Stimulated activated CD4-positive, alpha-beta T cell treated with anti-CD3 and anti-CD28 coated beads, Interleukin-1b, Interleukin-23, amount 100 ng/mL, for 1 hour (primary cell): ENCODE measurements at places on chromosomes 5 and 9.

- no peak for DNase-seq
Measured at GRCh38 chr5:9712506-9712905, 82.4 kb upstream of the TAS2R1 start.

- DNase-seq: no peak
Measured at GRCh38 chr5:4911646-4912403, 228.3 kb upstream of the ADAMTS16 start.

DNA sequence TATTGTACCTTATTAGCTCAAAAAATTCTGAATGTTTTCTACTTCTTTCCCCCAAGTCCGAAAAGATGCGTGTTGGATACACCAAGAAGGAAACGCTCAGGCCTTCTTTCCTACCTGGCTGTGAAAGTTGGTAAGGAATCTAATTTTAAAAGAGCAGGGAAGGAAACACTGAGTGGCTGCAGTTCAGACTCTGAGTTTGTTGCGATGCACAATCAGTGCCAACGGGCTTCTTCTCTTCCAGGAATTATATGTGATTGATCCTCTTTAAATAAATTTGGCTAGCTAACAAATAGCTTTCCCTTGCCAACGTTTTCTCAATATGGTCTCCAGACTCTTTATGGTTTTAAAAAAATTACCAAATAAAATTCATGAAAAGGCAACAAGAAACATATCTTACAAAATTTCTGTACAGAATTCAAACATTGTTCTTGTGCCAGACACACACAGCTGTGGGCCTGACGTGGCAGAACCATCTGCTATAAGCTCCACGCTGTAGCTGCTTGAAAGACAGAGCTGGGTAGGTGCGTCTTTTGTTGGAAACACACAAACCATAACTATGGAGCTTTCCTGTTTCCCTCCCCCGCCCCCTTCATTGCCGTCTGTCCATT, 493.1 kb downstream of the ZNF608 start:
- no peak for DNase-seq

DNA sequence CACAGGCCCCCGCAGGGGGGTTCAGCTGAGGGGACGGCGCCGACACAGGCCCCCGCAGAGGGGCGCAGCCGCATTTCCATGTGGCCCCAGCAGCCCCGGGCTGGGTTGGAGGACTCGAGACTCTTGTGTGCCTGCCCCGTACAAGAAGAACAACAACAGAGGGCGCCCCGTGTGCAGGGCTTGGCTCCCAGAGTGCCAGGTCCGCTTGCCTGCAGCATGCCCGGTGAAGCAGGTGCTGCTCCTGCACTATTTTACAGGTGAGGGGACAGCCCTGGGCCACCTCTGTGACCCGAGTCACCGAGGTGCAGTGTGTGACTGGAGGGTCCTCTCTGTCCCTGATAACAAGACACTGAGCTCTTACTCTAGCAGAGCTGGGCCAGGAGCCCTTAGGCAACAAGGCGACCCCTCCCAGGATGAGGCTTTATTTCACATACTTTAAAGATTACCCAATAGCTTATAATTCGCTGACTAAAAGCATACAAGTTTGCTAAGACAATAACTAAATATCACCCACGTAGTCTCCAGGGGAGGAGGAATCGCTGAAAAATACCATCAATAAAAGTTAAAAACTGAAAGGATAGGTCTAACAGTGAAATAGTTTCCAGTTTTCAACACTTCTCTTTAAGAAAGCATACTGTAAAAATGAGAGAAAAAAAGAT, 41.7 kb upstream of the SLC9A3 start:
- DNase-seq: no peak

GRCh38 chr9:89021154-89021803, 30.0 kb downstream of the S1PR3 start:
- DNase-seq: no peak

GRCh38 chr5:60540856-60541805, 158.8 kb downstream of the DEPDC1B start:
- DNase-seq: no peak

- DNase-seq: no peak
Measured at GRCh38 chr5:9396285-9396770, 149.5 kb downstream of the SEMA5A start.

GRCh38 chr5:141369994-141370848, at the start of gene PCDHGB3:
TSS of gene PCDHGB3 (plus strand) at chr5:141370242. CDS start at chr5:141370395, 153 bp downstream.
- DNase-seq: no peak

DNA sequence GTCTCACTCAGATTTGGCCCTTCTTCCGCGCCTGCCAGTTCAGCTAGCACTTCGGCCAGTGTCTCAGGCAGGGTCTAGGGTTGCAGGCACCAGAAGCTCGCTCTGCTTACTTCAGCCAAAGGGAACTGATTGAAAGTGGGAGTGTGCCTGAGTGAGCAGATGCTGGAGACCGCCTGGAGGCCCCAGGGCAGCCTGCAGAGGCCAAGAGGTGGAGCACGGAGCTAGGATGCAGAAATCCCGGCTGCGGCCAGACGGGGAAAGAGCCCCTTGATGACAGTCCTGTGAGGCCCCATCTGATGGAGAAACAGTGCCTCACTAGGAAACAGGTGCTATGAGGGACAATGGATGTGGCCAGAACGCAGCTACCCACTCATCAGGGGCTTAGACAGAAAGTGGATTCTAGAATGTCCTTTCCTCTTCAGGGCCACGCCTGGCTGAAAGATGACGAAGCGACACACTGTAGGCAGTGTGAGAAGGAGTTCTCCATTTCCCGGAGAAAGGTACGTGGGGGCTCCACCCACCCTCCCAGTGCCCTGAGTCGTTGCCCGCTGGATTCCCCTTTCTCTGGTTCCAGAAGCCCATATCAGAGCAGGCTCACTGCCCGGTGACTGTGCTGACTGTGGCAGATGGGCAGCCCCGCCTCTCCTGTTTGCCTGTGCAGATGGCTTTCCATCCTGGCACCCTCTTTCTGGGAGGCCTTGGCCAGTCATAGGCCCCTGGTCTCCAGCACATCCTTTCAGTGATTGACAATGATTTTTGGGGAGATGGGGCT, 16.1 kb downstream of the HNRNPH1 start:
- DNase-seq: no peak

- DNase-seq: no peak
Measured at GRCh38 chr9:97300586-97300985, 6.9 kb upstream of the CCDC180 start.

- no peak for DNase-seq
Measured at GRCh38 chr9:119009249-119009648, 360.0 kb downstream of the BRINP1 start.

DNA sequence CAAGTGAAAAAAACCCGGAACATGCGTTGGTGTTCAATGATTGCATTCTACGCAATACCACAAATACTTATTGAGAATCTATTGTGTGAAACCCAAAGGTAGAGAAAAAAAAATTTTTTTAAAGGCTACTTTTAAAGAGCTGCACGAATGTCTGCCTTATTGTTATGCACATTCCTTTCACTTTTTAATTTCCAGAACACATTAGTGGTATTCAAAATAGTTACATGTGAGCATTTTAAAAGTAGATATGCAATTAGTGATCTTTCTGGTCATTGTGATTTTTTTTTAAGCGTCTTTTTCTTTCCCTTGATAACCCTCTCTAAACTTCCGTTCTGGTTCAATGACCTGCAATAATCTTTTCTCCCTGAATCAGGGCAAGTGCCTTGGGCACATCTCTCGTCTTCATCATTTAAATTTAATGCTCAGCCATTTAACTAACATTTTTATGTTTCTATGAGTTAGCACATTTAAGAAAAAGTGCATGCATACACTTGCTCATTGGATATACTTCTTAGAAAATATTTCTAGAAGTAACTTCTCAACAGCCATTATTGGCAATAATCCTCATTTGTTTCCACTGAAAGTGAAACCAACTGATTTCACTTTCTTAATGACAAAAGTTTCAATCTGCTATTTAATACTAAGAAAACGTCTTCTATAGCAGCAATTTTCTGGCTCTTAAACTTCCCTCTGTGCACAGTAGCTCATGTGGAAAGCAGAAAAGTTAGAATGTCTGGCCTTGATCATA, 80.3 kb downstream of the CDH6 start:
- DNase-seq: no peak

DNA sequence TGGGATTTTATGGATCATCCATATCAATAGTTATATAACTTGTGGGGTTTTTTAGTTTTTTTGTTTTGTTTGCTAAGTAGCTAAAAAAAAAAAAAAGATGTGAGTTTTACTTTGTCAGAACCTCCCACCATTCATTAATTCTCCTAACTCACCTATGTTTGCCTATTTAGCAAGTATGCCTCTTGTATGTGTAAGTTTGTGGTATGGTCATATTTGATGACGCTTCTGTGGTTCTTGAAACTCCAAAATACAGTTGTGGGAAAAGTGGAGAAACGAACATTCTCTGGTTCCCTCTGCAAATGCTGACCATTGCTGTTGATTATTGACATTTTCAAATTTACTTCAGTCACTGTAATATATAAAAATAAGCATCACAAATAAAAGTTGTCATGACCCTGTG, 75.7 kb downstream of the PBX3 start:
- DNase-seq: no peak

DNA sequence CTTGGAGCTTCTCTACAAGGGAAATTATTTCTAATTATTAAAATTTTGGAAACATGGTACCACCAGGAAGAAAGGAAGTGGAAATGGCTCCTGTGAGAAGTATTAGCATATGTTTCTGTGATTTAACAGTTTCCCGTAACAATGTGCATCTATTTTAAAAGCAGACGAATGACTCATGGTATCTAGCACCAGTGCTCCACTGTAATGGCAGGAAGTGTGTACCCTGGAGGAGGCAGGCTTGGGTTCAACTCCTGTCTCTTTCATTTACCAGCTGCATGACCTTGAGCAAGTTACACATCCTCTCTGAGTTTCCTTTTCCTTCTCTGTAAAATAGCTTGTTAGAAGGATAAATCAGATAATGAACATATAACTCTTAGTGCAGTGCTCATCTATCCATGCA, 41.0 kb upstream of the ANGPTL2 start:
- DNase-seq: no peak

DNA sequence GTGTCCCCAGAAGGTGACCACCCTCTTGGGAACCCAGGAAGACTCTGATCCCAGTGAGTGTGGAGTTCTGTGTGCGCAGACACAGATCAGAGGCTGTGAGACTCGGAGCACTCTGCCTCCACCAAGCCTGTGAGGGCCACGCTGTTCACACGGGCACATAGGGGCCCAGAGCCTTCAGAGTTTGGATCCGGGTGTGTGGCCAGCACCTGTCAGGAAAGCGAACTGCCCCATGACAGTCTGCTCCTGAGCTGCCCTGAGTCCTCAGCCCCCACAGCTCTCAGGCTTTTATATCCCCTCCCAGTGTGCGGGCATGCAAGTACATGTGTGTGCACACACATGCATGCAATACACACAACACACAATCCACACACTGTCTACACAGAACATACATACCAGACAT, 161.8 kb upstream of the IRX2 start:
- DNase-seq: no peak

- DNase-seq: no peak
Measured at GRCh38 chr9:92404042-92404836, at the start of gene OGN. TSS of gene OGN (minus strand) at chr9:92404578. CDS start at chr9:92403407, 1,171 bp downstream.

GRCh38 chr9:83800236-83801033, 17.1 kb downstream of the GKAP1 start:
- no peak for DNase-seq

- DNase-seq: no peak
Measured at GRCh38 chr5:54927097-54927746, 58.2 kb downstream of the ESM1 start.

GRCh38 chr9:10534850-10535249, 78.0 kb downstream of the PTPRD start:
- no peak for DNase-seq

DNA sequence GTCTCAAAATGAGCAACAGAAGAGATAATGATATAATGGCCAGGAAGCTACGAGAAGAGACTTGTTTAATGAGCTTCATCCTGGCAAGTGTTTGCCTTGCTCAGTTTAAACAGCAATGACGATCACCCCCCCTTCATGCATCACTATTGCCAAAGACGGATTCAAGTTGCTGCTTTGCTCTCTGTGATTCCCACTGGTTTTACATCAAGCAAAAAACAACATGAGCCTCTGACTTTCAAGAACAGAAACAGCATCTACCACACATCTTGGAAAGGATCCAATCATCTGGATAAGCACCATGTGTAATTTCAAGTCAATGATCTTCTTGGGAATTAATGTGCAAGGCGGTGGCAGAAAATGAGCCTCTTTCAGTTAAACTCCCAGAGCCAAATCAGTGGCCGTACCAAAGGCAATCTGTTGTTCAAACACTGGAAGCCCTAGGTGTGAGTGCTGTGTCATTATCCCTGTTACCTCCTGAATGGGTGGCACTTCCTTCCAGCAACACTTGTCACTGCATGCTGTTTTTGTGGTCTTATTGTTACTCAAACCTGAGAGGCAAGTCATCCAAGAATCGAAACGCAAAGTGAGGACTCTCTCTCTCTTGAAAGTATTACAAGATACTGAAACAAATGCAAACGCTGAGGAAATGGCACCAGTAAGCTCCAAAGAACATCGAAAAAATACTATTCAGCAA, 72.8 kb downstream of the MED27 start:
- no peak for DNase-seq

DNA sequence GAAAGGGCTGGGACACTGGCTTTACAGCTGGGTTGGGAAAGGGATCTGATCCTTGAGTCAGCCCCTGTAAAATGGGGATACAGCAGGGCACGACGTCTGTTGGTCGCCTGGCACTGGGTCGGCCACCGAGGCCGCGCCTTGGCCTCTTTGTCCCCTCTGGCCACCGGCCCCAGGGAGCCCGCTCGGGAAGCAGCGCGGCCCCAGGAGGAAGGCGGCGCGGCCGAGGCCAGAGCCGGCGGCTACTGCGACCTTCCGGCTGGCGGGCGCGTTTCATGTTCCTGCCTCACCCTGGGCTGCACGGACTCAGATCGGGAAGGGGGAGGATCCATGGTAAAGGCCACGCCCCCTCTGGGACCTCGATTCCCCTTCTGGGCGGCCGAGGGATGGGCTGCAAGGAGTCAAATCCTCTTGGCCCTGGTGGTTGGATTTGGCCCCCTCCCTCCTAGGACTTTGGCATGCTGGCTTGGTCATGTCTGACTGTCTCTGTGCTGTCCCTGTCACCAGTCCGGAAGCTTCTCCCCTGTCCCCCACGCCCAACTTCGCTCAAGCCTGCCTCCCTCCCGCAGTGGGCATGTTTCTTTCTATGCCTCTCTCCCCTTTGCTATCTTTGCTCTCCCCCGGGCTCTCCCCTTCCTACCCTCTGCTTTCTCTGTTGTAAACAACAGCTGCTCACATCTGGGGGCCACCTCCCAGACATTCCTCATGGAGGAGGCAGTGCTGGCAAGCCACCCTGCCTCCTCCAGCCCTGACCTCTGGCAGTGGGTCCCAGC, 25.8 kb downstream of the FPGS start:
- no peak for DNase-seq

GRCh38 chr5:5291357-5291756, 131.1 kb upstream of the ICE1 start:
- DNase-seq: no peak
